NCI-H2107 (cell line): ENCODE measurements at places on chromosomes 7 and 10.

DNA sequence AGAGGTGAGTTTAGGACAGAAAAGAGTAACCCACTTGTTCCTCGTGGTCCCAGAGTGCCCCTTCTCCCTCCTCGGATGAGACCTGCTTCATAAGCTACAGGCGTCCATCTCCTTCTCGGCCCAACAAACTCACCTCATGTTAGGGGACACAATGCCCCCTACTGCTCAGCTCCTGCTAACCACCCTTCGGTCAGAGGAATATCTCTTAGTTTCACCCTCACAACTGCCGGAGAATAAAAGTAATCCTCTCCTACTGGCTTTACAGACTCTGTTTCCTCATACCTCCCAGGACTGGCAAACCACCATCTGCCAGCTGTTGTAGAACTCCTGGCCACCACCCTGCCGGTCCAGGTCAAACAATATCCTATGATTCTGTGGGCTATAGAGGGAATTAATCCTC is 3.2 kb downstream of the AKR1B15 start:
- no peak for DNase-seq

DNA sequence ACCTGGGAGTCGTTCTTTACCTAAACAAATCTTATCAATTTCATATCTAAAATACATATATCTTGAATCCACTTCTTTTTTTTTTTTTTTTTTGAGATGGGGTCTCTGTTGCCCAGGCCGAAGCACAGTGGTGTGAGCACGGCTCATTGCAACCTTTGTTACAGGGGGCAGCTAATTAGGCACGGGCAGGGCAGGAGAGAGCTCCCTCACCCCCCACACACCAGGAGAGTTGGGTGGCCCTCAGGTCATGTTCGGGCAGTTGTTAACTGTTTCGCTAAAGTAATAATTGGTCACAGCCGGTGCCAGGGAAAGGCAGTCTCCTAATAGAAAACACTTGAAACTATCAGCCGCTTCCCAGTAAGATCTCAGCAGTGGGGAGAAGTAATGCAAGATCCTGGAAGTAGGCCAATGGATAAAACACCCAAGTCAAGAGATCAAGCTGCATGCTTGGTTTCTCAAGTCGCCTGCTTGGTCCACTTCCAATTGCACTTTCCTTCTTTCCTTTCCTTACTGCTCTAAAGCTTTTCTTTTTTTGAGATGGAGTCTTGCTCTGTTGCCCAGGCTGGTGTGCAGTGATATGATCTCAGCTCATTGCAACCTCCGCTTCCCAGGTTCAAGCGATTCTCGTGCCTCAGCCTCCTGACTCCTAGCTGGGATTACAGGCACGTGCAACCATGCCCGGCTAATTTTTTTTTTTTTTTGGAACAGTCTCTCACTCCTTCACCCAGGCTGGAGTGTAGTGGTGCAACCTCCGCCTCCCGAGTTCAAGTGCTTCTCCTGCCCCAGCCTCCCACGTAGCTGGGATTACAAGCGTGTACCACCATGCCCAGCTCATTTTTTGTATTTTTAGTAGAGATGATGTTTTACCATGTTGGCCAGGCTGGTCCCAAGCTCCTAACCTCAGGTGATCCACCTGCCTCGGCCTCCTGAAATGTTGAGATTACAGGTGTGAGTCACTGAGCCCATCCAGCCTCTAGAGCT is 21.3 kb upstream of the EFCAB10 start:
- no peak for DNase-seq

DNA sequence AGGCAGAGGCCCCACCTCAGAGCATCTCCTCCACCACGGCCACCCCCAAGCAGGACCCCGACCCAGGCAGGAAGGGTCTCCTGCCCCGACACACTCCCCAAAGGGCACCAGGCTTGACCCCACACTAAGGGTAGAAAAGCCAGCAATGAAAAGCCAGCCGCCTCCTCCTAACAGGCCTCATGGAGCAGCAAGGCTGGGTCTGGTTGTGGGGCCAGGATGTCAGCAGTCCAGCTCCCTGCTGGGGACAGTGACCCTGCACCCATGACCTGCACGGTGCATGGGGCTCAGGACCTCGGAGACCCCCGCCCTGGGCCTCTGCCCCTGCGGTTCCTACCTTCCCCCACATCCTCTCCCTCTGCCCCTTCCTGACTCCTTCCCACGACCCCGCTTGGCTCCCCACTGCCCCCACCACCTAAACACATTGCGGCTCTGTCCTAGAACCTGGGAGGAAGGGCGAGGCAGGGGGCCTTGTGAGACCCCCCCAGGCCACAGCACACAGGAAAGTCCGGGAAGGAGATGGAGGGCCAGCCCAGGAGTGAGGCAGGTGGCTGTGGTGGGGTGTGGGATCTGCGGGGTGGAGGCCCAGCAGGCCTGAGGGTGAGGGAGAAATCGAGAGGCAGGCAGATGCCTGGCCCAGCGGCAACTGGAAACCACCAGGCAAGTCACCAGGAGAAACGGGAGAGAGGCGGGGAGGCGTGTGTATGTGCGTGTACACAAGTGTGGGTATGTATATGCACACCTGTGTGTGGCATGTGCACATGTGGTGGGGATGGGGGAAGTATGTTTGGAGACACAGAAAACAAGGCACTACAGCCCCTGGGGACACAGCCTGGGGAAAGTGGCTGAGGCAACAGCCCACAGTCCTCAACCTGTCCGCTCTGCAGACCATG is 229.9 kb downstream of the MAD1L1 start:
- no peak for DNase-seq

- DNase-seq: no peak
Observed at GRCh38 chr7:44636041-44636584, 29.7 kb downstream of the OGDH start.

GRCh38 chr10:90787393-90788198 is 70.2 kb downstream of the HTR7 start:
- DNase-seq: no peak

DNA sequence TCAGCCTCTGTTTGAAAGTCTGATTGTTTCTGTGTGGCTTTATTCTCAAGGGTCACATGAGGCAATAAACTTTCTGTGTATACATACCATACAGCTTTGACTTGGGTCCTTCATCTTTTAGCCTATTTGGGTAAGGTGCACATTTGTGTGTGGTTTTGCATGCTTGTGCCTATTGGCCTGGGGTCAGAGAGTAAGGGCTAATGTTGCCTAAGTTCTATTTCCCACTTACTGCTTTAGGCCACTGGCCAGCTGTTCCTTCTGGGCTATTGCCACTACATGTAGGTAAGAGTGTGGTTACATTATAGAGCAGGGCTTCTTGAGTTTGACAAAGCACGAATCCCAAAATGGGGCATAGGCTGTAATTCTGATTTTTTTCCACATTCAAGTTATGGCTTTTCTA is 21.8 kb downstream of the BBIP1 start:
- DNase-seq: no peak

DNA sequence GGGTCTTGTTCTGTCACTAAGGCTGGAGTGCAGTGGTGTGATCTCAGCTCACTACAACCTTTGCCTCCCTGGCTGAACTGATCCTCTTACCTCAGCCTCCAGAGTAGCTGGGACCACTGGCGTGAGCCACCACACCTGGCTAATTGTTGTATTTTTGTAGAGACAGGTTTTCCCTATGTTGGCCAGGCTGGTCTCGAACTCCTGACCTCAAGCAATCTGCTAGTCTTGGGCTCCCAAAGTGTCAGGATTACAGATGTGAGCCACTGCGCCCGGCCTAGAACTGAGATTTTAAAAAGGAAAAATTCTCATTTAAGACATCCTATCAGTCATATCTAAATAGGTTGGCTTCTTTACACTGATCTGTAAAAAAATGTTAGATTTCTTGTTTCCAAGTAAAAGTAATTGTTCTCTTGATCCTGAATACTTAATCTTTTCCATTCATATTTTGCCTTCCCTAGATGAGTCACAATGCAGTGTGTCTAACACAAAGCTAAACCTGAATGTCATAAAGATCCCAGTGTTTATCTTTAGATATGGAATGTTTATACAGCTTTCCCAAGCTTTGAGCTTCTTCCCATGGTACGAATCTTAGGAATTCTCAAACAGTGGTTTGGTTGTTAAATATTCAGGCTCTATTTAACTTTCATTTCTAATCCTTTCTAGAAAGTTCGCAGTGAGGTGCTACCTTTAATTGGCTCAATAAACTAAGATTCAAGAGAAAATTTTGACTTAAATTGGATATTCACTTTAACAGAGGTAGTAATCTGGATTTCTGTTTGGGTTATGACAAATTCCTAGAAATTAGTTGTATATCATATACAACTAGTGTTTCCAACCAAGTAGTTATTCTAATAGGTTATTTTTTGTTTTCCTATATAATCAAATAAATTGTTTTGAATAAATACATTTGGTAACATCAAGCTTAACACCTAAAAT is 12.1 kb upstream of the LAMB1 start:
- no peak for DNase-seq

DNA sequence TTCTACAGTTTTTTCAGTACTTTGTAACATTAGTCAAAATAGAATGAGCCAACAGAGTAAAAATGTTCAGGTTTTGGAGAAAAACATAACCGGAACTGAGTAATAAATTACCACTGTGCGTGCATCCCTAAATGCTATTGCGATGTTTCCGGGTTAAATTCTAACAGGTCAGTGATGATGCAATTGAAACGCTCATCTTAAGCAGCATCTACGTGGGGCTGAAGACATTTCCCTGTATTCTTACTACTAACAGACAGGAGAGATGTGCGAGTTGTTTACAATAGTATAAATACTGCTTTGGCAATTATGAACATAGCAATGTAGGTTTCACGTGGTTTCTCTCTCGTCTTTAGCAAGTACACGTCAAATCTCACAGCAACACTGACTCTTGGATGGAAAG is 149.4 kb downstream of the USP6NL start:
- no peak for DNase-seq

- DNase-seq: no peak
Observed at GRCh38 chr7:111364413-111364812, 197.9 kb downstream of the IMMP2L start.

DNA sequence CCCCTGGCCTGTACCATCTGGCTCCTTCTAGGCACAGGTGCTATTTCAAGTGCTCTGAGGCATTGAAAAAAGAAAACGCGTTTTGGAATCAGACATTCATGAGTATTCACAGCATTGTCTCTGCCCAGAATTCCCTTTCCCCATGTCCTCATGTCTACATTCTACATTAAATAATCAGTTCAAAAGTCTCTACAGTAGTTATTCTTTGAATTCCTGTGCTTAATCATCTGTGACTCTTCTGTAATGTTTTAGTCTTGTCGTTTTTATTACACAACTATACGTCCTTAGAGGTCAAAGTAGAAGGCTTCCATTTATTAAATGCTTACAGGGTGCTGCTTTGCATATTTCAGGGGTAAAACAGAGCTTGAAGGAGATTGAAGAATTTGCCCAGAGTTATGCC is 95.7 kb downstream of the BICC1 start:
- no peak for DNase-seq

GRCh38 chr10:102342458-102342857 is 53.0 kb upstream of the NFKB2 start:
- DNase-seq: no peak

- no peak for DNase-seq
Observed at GRCh38 chr7:74002474-74003017, 25.4 kb upstream of the ELN start.

DNA sequence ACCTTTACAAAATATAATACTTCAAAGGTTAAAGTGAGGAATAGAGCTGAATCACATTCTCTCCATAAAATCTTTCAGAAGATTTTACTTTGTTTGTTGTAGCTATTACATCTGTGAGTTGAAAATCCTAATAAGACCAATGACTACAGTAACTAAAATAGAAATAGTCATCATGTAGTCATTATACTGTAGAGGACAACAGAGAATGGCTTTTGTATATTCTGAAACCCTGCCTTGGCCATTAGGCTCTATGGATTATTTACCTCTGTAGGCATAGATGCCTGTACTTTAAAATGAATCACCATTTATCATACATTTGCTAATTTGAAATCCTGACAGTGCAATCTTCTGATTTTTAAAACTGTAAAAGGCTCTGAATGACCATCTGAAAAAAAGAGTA is 923.0 kb downstream of the REEP3 start:
- DNase-seq: no peak

GRCh38 chr7:45894665-45895062 is 6.4 kb downstream of the IGFBP1 start:
- DNase-seq: no peak

GRCh38 chr7:2931034-2931415 is 86.9 kb upstream of the GNA12 start:
- DNase-seq: no peak

DNA sequence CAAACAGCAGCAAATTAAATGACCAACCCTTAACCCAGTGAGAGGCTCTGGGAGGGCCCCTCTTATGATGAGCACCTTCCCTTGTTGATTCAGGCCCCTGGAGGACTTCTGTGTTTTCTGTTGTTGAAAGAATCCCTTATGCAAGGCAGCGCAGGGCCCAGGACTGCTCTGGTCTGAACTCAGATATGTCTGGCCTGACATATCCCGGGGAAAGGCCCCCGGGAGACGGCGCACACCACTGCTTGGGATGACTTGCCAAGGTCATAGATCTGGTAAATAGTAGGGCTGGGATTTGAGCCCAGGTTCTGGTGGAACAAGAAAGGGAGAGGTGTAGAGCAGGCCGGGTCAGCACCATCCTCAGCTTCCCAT is 124.0 kb downstream of the AOAH start:
- DNase-seq: no peak

DNA sequence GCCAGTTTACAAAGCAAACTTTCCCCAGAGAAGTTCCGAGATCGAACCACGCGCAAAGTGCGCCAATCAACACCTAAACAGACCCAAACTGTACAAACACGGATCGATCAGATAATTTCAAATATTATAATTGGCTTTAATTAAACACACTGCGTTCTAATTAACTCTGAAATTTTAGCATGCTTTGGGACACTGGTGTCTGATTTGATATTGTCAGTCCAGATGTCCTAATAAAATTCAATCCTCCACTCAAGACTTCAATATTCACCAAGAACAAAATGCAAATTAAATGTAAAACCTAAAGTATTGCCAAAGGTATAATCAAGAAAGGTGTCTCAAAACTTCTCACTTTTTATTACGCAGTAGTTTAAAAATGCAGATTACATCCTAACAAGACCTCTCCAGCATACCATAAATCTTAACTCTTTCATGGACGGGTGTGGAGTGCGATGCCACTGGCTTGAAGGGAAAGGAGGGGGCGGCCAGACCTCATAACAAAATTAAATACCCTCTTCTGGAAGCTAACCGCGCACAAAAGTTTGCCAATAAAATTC is 5.9 kb upstream of the EBF3 start:
- DNase-seq: no peak

DNA sequence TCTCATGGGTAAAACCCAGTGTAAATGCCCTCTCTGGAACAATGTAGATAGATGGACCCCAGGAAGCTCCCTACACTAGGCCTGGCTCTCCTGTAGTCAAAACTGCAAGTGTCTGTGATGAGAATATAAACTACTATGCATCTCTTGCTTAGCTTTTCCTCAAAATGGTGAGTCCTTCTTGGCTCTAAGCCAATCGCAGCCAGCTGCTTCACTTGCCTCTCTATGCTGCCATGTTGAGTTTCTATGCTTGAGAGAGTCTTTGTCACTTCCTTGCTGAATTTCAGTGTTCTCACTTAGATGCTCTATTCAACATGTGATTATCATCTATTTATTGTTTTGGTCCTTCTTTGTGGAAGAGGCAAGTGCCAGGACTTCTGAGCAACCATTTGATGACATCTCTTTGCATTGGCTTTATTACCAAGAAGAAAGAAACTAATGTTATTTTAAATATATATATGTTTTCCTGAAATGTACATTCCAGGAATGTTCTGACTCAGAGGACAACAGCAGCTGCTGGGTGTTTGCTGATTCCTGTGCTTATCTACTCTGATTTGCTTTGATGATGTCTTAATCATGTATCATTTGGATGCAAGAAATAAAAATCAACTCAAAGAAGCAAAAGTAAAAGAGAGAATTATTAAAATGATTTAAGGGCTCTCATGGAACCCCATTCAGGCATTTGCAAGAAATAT is 16.6 kb downstream of the TAS2R40 start:
- DNase-seq: no peak
